ENCODE measurements at places on chromosomes 16 and 17. TPM values are rescaled to one million over a fixed set of nuclear protein-coding genes. Genes with fewer than 3 reads are reported as not detected.
A peak's percentile ranks its signal among the peaks of the same experiment; 100 is the strongest.

Gene UBE2Z
- total RNA-seq: 91.3 TPM

DNA sequence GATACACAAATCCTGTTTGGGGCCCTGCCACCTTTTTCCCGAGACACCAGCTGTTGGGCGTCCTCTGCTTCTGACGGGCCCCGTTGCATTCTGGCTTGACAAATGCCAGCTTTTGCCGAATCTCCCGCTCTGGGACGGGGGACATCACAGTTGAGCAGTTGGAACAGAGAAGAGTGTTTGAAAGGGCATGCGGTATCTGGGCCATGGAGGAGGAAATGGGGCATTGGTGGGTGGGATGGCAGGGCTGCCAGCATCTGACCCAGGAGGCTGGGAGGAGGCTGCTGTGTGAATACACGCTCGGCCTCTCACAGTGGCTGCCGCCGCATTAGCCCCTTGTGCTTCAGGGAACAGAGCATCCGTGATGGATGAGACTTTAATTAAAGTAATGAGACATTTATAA is 184.3 kb upstream of the TNRC6C start:
- H3K36me3 ChIP-seq: no peaks in the 10 kb centered on the region
- peaks cover 8% of the 10 kb centered on the region for H3K27me3 ChIP-seq
- H3K4me1 ChIP-seq: peaks cover 14% of the 10 kb centered on the region
- no peak overlapping the region for H3K4me3 ChIP-seq
- no peak overlapping the region for H3K27ac ChIP-seq

GRCh38 chr17:13212860-13213259 is 195.0 kb upstream of the ELAC2 start:
- H3K27me3 ChIP-seq: peaks cover 4% of the 10 kb centered on the region
- DNase-seq: no peak
- no peaks in the 10 kb centered on the region for H3K36me3 ChIP-seq
- no peak overlapping the region for H3K27ac ChIP-seq
- H3K4me1 ChIP-seq: peaks cover 3% of the 10 kb centered on the region
- no peak overlapping the region for H3K4me3 ChIP-seq

Gene TP53TG3C
- total RNA-seq: not detected

Gene SPN
- not detected for total RNA-seq

DNA sequence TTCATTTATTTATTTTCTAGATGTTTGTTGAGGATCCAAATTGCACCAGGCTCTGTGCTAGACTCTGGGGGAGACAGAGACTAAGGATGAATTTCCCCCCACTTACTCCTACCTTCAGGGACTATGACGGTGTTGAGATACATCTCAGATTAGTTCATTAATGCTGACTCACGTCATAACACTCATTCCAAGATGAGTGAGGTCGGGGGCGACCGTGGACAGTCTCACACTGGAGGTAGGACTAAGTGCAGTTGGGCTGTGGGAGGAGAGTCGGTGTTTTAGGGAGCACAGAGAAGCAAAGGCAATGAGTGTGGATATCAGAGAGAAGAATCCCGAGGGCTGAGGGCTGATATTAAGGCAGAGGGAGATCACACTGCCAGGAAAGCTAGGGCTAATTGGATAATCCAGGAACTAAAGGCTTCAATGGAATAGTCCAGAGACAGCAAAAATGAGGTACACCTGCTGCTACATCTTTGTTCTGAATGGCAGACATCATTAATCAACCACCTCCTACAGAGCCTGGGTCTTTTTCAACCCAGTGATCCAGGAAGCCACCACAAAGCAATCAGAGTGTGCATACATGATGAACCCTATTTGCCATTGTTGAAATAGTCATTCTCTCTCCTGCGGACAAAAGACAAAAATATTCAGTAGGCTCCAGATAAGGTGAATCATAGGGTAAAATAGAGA is 38.6 kb upstream of the CACNG4 start:
- no peak overlapping the region for H3K4me3 ChIP-seq
- H3K27ac ChIP-seq: no peak overlapping the region
- no peaks in the 10 kb centered on the region for H3K4me1 ChIP-seq

GRCh38 chr16:23712976-23713375 is at the start of gene ERN2:
Gene ERN2, minus strand, starts transcription at chr16:23713222. Its CDS starts 35 bp downstream, at chr16:23713187.
- H3K27ac ChIP-seq: no peak within 1 kb of the TSS
- no peak within 1 kb of the TSS for H3K4me3 ChIP-seq
- no peaks in the 10 kb centered on the region for H3K4me1 ChIP-seq
- peak; percentile 81 for DNase-seq
- no peaks in the 10 kb centered on the region for H3K36me3 ChIP-seq

DNA sequence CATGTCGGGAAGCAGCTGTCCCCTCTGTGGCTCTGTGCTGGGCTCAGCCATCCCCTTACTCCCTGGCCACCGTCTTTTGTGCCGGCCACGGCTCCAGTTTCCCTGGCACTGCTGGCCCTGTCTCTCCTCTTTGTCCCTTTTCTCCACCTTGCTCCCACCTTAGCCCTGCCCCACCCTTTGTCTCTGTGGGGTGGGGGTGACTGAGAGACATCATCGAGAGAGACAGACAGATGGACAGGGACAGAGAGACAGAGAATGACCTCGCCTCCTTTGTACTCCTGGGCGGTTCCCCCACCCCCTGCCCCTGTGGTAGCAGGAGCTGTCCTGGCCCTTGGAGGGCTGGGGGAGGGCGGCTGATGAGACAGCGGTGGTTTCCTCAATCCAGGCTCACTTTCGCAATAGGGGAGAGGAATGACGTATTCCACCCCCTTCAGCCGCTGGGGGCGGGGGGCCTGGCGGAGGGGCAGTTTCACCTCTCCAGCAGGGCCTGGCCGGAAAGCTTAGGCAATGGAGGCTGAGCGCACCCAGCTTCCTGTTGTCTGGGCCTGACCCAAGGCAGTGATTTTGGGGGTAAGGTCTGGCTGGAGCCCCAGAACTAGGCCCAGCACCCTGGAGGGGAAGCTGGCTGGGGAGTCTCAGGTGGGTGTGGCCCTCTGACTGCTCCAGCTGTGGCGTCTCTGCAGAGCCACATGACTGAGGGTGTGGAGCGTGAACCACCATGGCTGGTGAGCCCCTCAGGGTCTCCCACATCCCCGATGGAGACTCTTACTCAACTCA is 7.3 kb downstream of the FMNL1 start:
- H3K27me3 ChIP-seq: no peaks in the 10 kb centered on the region
- peak; percentile 100 for DNase-seq
- H3K4me1 ChIP-seq: peaks cover 45% of the 10 kb centered on the region
- peak overlapping the region; percentile 61 for H3K27ac ChIP-seq
- H3K4me3 ChIP-seq: peak overlapping the region; percentile 0

- H3K27ac ChIP-seq: no peak overlapping the region
- H3K4me3 ChIP-seq: no peak overlapping the region
- peaks cover 24% of the 10 kb centered on the region for H3K4me1 ChIP-seq
- DNase-seq: peak; percentile 62
Measured at GRCh38 chr17:38417210-38417951, 10.9 kb upstream of the ARHGAP23 start.

Gene CD7
- total RNA-seq: not detected

GRCh38 chr17:80887639-80888175 is 103.9 kb upstream of the CHMP6 start:
- peak; percentile 41 for DNase-seq
- peaks cover 22% of the 10 kb centered on the region for H3K4me1 ChIP-seq
- peaks cover 17% of the 10 kb centered on the region for H3K36me3 ChIP-seq
- no peaks in the 10 kb centered on the region for H3K27me3 ChIP-seq
- no peak overlapping the region for H3K4me3 ChIP-seq
- H3K27ac ChIP-seq: no peak overlapping the region

DNA sequence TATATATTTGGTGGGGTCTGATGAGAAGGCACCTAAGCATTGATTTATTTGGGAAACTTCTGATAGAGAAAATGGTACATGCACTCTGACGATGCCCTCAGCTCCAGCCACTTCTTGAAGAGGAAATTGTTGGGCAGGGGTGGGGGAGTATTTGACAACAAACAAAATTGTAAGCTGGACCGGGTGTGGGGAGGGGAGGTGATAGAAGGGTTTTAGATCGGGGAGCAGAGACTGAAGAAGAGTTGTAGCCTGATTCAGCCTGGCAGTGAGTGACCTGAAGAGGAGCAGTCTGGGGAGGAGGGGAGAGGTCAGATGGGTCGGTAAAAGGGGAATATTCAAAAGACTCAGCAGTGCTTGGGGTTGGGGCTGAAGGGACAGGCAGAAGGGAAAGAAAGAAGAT is 2284.7 kb downstream of the TP53TG3F start:
- no peak overlapping the region for H3K4me3 ChIP-seq
- H3K4me1 ChIP-seq: no peaks in the 10 kb centered on the region

DNA sequence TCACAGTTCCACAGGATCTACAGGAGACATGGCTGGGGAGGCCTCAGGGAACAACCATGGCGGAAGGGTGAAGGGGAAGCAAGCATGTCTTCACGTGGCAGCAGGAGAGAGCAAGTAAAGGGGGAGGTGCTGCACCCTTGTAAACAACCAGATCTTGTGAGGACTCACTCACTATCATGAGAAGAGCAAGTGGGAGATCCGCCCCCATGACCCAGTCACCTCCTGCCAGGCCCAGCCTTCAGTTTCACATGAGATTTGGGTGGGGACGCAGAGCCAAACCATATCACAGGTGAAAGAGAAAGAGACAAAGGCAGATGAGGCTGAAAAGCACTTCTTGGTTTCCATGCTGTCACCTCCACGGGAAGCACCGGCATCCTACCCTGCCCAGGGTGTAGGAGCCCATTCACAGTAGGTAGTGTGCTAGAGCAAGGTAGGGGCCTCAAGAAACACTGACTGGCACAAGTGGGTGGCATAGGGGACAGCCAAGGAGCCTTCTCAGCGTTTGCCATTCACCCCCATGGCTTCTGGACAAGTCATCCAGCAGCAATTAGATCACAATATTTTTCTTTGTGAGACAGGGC is 6.6 kb downstream of the NARF start:
- H3K4me1 ChIP-seq: no peaks in the 10 kb centered on the region
- H3K27me3 ChIP-seq: no peaks in the 10 kb centered on the region
- no peak overlapping the region for H3K27ac ChIP-seq
- no peak overlapping the region for H3K4me3 ChIP-seq
- no peak for DNase-seq
- peaks cover 48% of the 10 kb centered on the region for H3K36me3 ChIP-seq

- no peak overlapping the region for H3K4me3 ChIP-seq
- H3K27ac ChIP-seq: no peak overlapping the region
- DNase-seq: no peak
- H3K4me1 ChIP-seq: no peaks in the 10 kb centered on the region
Measured at GRCh38 chr17:33809748-33810147, 445.3 kb upstream of the CCL2 start.

Gene CKLF
- 48.9 TPM for total RNA-seq

DNA sequence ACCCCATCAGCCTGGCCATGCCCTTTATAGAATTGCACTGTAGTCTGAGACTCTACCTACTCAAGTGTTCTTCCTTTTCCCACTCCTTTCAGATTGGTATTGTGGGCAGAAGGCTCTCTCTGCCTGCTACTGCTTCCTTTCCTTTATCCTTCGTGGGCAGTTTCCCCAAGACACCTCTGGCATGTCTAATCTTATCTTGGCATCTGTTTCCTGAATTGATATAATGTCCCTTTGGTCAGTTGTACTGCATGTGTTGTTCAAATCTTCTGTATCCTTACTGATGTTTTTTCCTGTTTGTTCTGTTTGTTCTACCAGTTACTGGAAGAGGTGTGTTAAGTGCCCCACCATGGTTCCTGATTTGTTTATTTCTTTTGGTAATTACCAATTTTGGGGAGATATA is 29.5 kb upstream of the MSI2 start:
- H3K36me3 ChIP-seq: no peaks in the 10 kb centered on the region
- no peaks in the 10 kb centered on the region for H3K27me3 ChIP-seq
- DNase-seq: no peak
- H3K27ac ChIP-seq: no peak overlapping the region
- H3K4me1 ChIP-seq: no peaks in the 10 kb centered on the region
- H3K4me3 ChIP-seq: no peak overlapping the region

DNA sequence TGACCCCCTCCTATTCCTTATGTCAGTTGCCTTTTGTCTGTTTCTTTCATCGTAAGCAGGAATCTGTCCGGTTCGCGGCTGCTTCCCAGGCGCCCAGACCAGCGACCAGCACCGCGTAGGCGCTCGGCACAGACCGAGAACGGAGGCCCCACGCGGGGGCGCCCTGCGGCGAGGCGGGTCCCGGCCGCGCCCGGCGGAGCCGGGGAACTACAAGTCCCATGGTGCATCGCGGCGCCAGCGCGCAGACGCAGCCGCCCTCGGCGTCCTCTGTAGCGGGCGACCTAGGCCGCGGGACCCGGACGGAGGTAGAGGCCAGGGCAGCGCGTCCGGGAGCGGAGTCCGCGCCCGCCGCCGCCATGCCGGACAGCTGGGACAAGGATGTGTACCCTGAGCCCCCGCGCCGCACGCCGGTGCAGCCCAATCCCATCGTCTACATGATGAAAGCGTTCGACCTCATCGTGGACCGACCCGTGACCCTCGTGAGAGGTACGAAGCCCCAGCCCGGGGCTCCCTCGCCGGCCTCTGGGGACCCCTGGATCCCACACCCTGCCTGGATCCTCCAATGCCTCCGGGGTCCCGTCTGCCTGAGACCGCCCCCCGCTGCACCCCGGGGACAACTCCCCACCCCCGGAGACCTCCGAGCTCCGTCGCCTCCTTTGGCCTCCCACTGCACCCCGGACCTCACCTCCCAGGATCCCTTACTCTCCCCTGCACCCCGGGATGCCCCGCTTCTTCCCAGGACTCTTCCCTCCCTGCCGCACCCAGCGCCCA is at the start of gene NDUFB10:
Gene NDUFB10 (plus strand): TSS at position 270 of the 771 bp plus-strand sequence. CDS start 87 bp downstream, at position 357.
- peak within 1 kb of the TSS; percentile 72 for H3K27ac ChIP-seq
- H3K36me3 ChIP-seq: peaks cover 28% of the 10 kb centered on the region
- H3K4me3 ChIP-seq: peak within 1 kb of the TSS; percentile 93
- H3K27me3 ChIP-seq: no peaks in the 10 kb centered on the region
- peaks cover 19% of the 10 kb centered on the region for H3K4me1 ChIP-seq
- DNase-seq: peak; percentile 99

- H3K4me1 ChIP-seq: no peaks in the 10 kb centered on the region
- H3K4me3 ChIP-seq: no peak overlapping the region
- peak; percentile 3 for DNase-seq
- no peaks in the 10 kb centered on the region for H3K27me3 ChIP-seq
Measured at GRCh38 chr17:10931133-10931532, 93.2 kb upstream of the PIRT start.

Gene KRT12
- not detected for total RNA-seq

- peak; percentile 61 for DNase-seq
- H3K27me3 ChIP-seq: no peaks in the 10 kb centered on the region
- no peak overlapping the region for H3K4me3 ChIP-seq
- H3K4me1 ChIP-seq: peaks cover 6% of the 10 kb centered on the region
- H3K36me3 ChIP-seq: no peaks in the 10 kb centered on the region
Measured at GRCh38 chr17:32551186-32551955, 64.6 kb downstream of the CDK5R1 start.

Gene C16orf86
- 6.2 TPM for total RNA-seq

Gene GINS2
- total RNA-seq: 1.8 TPM

Gene SLC22A31
- not detected for total RNA-seq

Measured in osteoblast (primary cell).